NCI-H526 treated with DMSO at 0.1 percent for 48 hours (cell line): ENCODE measurements at places on chromosomes 7 and 10.

GRCh38 chr10:28381466-28381865, 78.6 kb upstream of the MPP7 start:
- DNase-seq, result no peak

DNA sequence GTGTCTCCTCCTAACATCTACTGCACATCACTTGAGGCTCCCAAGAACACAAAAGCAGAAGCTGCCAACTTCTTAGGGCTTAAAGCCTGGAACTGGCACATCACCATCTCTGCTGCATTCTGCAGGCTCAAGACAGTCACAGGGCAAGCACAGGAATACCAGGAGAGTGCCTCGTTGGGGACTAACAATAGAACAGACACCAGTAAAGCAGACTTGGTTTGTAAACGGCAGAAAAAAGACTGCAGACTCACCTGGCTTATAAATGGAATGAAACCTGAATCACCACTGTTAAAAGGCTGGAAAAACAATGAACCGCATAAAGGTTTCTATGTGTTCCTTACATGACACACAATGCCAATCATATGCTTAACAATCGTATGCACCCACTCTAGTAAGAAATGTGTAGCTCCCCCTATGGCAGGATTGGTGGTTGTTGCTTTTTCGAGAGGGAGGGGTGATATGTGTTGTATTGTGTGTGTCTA, 12.8 kb downstream of the RHEB start:
- no peak for DNase-seq

- DNase-seq, result no peak
Observed at GRCh38 chr7:85070967-85071628, 115.8 kb downstream of the SEMA3D start.

DNA sequence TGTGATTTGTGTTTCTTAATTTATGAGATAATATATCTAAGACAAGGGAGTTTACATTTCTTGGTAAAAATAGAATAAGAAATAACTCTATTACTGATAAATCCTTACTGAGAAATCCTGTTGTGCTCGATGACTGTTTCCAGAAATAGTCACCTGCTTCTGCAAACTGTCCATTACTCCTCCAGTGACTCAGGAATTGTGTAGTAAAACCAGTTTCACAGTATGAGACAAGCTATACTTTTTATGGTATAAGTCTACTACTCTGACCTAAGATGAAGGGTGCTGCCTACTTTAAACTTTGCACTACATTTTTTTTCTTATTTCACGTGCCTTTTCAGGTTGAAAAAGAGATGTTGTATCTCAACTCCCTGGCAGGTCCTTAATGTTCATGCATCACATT, 6.8 kb upstream of the ANKRD22 start:
- DNase-seq, result no peak

GRCh38 chr10:49333192-49333591, 34.2 kb downstream of the C10orf71 start:
- DNase-seq, result no peak

DNA sequence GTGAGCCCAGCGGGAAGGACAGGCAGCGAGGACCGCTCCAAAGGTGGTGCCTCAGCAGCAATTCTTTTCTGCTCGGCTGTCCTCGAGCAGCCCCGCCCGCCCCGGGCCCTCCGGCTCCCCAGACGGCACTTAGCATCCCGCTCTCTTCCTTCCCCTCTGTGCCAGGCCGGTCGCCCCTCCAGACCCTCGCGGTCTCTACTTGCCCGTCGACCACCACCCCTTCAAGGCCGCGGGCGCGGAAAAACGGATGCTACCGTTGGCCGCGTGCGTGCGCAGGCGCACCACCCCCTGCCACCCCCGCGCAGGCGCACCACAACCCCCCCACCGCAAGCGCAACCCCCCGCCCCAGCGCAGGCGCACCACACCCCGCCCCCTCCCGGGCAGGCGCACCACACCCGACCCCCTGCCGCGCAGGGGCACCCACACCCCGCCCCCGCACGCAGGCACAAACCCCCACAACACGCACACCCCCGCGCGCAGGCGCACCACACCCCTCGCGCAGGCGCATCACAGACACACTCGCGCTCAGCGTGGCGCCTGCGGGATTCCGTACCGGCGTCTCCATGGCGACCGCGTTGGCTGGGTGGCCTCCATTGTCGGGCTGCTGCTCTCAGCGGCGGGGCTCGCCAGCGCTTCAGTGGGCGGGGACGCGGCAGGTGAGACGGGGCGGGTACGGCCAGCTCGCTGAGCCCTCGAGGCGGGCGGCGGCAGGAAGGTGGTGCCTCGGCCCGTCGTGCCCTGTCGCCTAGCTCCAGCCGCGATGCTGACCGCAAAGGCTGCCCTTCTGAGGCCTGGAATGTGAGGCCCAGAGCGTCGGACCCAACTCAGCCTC, at the start of gene LRRC27:
TSS of gene LRRC27 (plus strand) at position 593 of the 832 bp plus-strand sequence. CDS start 1,332 bp downstream, outside the sequence.
- peak; percentile 89 for DNase-seq

DNA sequence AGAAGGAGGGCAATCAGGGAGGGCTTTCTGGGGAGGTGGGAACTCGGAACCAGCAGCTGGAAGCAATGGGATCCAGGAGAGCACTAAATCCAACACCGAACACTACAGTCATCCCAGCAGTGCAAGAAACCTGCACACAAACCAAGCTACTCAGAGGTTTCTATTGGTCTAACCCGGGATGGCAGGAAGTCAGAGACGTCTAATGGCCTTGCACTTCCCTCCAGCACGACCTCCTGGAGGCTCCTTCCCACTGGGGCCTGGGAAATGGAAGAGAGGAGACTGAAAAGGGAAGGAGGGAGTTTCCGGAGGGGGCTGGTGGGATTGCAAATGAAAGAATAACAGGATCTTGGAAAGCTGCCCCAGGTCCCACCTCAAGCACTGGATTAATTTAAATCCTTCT, 56.3 kb downstream of the TEX36 start:
- DNase-seq, result no peak

DNA sequence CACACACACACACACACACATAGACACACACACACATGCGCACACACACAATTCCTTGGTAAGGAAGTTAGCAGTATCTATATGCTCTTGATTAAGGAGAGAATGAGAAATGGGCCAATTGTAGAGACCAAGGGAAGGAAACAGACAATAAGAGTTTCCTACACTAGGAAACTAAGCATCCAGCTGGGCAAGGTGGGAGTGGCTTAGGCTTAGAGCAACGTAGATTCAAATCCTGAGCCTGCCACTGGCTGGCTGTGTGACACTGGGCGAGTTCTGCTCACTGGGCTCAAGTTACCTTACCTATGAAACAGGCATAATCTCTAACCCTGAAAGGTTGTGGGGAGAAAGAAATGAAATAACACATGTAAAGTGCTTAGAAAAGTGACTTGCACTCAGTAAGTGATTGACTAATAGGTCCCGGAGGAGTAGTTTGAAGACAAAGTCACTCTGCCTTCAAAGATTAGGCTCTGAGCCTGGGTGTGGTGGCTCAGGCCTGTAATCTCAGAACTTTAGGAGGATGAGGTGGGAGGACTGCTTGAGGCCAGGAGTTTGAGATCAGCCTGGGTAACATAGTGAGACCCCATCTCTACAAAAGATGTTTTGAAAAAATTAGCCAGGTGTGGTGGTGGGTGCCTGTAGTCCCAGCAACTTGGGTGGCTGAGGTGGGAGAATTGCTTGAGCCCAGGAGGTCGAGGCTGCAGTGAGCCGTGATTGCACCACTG, 701.4 kb downstream of the PARD3 start:
- no peak for DNase-seq

DNA sequence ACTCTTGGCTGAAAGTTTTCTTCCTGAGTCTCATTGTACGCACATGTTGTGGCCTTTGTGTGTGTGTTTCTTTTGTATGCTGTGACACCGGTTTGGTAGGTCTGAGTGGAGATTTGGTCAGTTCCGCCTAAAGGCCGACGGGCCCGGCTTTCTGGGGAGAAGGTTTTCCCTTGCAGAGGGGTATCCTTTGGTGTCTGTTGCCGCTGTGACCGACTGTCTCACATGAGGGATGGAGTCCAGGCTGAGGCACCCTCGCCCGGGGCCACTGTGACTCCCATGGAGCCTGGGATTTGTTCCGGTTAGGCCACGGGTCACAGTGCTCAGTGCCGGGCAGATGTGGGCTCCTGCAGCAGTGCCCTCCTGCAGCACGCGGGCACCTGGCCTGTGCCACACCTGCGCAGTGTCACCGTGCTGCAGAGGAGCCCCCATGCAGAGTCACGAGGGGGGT, 19.4 kb downstream of the INPP5A start:
- DNase-seq, result no peak

DNA sequence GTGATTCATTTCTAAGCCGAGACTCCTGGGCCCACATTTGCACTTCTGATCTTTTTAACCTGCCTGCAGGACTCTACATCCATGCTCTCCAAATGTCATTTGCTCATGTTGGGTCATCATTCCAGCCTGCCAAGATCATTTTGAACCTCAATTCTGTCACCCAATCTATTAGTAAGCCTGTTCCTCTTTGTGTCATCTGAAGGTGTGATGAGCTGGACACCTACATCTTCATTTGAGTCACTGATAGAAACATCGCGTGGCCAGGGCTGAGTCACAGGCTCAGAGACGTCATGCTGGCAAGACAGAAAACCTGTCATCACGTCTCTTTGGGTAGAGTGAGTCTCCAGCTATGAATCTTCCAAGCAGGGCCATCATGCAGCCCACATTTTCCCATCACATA, 65.3 kb upstream of the SLF2 start:
- no peak for DNase-seq

DNA sequence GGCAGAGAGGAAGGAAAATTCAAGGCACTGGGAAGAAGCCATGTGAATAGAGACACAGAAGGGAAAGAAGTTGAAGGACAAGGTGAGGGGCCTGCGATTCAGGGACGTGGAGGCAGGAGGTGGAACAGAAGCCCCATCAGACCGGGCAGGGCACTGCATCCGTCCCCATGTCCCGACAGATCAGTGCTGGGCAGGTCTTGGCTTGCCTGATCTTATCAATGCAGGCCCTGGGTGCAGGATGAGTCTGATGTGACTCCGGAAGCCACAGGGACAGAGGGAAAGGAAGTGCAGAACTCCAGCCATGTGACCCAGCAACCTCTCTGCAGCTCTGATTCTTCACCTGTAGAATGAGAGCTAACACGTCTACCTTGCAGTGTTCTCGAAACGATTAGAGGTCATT, 136.2 kb upstream of the CTBP2 start:
- no peak for DNase-seq

- DNase-seq, result no peak
Observed at GRCh38 chr7:2698581-2699288, 10.7 kb downstream of the AMZ1 start.

- DNase-seq, result no peak
Observed at GRCh38 chr7:40098810-40099209, 35.6 kb downstream of the MPLKIP start.

DNA sequence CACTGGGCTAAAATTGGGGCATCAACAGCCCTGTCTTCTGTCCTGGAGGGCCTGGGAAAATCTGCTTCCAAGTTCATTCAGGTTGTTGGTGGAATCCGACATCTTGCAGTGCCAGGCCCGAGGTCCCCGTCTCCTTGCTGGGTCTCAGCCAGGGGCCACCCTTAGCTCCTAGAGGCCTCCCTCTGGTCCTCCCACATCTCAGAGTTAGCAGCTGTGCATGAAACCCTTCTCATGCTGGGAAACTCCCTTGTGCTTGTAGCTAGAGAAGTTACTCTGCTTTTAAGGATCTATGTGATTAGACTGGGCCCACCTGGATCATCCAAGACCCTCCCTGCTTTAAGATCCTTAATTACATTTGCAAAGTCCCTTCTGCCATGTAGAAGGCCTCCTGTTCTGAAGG, 15.3 kb downstream of the HIP1 start:
- no peak for DNase-seq

GRCh38 chr7:44521347-44522095, 19.6 kb downstream of the NPC1L1 start:
- DNase-seq, result no peak

DNA sequence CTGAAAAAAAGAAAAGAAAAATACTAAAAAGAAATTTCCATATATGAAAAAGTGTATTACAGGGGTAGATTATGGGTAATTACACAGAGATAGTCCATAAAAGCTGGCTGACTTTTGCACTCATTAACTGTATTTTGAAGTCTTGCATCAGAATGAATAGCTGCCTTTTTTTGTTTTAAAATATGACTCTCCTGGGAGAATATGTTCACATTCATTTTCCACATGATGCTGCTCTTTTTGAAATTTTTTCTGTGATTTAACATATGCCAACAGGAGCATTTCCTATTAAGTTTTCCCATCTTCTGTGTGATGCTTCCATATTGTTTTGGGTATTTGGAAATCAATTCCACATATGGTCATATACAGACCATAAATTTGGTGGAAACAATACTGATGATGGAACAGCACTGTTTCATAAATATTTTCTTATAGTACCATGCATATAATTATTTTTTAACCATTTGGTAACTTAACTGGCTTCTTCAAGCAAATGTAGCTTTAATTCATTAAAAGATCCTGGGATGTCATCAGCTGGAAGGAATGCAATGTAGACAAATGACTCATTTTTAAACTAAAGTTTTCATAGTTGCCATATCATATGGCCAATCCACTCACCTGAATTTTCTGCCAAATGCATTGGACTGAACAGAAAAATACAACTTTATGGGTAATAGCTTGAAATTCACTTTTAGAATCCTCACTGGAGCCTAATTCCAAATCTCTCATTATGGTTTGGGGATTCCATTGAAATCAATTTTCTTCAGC, 313.9 kb upstream of the GLI3 start:
- DNase-seq, result no peak

GRCh38 chr7:134729895-134730294, 49.5 kb upstream of the CALD1 start:
- peak; percentile 15 for DNase-seq

DNA sequence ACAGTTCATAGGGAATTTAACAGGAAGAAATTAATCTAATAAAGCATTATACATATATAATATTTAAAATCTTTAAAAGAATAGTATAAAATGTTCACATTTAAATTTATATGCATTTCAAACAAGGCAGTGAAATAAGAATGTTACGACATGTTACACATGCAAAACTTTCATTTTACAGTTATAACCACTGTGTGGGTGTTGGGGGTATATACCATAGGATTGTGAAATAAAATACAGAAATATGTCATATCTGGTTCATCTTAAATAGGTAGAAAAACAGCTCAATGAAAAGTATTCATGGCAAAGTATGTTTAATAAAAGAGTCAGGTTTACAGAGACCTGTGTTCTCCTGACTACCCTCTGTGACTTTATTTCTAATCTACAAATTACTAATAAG, 45.6 kb downstream of the CHCHD3 start:
- no peak for DNase-seq

GRCh38 chr10:117532451-117533107, 10.0 kb upstream of the EMX2 start:
- DNase-seq, result no peak

GRCh38 chr10:26642896-26643653, 54.4 kb upstream of the PDSS1 start:
- no peak for DNase-seq

GRCh38 chr7:125084196-125084595, 154.6 kb upstream of the POT1 start:
- DNase-seq, result no peak

GRCh38 chr7:29253225-29253624, 58.6 kb downstream of the CHN2 start:
- DNase-seq, result no peak
